Endodermal cell (in vitro differentiated cells): ENCODE measurements at places on chromosomes 3 and 15.

DNA sequence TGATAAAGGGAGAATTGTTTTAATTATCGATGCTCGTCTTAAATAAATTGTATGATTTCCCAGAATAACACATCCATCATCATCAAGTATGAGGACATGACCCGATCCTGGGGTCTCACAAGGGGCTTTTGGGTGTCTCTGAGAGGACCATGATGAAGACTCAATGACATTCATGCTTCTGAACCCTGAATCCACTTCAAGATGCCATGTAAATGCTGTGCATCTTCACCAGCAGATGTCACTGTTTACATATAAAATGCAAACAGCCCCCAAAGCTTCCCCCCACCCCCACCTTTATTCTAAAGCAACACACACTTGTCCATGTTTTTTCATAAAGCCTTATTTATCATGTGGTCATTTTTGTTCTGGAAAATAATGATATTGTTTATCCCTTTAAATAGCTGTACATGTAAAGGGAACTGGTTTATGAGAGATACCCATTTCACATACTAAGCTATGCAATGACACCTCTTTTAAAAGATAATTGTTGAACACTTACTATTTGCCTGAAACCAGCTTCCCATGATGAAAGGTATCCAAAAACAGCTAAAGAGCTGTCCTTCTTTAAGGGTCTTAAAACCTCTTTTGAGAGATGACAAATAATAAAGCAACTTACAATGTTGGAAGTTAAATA is 69.7 kb upstream of the UBE3A start:
- DNase-seq, result no peak

- no peak for DNase-seq
Measured at GRCh38 chr3:118504906-118505305, 529.7 kb downstream of the IGSF11 start.

DNA sequence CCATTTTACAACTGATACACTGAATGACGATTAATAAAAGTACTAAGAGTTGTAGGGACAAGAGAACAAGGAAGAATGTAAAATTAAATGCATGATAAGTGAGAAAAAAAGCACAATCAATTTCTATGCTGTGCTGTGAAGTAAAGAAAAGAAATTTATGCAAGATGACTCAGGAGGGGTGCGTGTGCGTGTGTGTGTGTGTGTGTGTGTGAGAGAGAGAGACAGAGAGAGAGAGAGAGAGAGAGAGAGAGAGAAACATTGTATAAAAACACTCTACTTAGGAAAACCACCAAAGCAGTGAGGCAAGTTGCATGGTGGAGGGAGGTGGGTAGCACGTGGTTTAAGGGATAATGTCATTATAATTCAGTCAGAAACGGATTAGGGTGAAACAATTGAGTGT is 580.8 kb upstream of the ALCAM start:
- no peak for DNase-seq

GRCh38 chr15:43517354-43518196 is at the start of gene MAP1A:
MAP1A (plus strand) TSS chr15:43517608; CDS start chr15:43521474, 3,866 bp downstream.
- peak; percentile 84 for DNase-seq

- DNase-seq, result no peak
Measured at GRCh38 chr3:123432832-123433523, 15.9 kb downstream of the ADCY5 start.

DNA sequence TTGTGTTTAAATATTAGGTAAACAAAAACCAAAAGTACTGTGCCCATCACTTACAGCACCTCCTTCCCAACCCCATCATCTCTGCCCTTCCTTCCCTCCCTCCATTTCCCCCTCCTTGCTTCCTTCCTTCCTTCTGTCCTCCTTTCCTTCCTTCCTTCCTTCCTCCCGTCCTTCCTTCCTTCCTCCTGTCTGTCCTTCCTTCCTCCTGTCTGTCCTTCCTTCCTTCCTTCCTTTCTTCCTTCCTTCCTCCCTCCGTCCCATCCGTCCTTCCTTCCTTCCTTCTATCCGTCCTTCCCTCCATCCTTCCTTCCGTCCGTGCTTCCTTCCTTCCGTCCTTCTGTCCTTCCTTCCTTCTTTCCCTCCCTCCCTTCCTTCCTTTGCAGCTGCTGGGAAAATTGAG is 67.8 kb upstream of the SIAH2 start:
- no peak for DNase-seq

DNA sequence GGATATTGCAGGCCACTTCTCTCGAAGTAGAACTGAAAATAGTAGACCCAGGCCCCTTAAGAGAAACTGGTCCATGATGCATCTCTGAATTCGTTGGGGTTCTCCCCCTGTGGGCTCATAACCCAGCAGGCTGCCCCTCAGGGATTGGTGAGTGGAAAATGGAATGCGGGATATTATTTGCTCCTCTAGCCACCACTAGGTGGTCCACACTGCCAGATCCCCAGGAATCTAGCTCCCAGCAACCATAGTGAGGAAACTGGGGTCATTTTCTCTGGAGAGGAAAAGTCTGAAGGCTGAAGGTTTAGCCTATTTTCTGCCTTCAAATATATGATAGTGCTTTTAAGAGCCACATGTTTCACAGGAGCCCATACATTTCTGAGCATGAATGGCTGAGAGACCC is 6.7 kb downstream of the CX3CR1 start:
- peak; percentile 49 for DNase-seq

DNA sequence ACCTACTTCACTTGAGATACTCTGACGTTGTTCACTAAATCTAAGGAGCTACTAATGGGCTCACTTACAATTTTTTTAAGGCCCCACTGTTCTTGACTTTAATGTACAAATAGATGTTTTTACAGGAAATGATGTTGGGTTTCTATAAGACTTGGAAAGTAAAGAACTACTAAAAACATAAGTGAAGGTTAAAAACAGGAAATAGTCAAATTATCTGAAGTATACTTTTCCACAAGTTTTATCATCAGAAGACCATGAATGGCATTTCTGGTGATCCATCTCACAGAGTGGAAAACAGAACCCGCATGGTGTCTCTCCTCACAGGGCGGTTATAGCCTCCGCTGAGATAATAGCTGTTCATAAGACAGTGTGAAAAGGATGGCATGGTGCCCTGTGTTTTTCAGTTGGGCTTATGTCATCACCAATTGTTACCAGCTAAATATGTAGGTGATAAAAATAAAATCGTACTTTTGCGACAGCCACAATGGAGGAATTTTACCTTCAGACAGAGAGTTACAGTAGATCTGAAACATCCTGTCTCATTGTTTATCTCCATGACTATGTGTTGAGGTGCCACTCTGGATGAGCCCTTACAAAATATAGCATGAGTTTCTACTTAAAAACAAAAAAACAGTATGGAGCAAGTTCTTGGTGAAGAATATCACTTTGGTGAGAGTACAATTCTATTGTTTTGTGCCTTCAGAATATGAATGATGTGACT is 462.4 kb downstream of the RAP2B start:
- DNase-seq, result no peak

DNA sequence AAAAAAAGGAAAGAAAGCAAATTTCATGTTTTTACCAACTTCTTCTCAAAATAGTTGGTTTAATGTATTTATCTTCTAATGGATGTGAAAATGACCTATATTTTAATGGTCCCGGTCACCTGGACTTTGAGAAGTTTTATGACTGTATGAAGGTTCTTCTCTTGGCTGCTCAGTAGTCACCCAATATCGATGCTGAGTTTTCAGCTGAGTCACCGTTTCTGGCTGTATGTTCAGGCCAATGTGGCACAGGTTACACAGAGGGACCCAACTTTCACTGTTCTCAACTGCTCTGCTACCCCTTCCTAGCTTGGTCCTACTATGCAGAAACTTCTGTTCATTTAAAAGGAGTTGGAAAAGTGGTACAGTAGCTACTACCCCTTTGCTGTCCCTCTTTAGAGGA is 25.8 kb downstream of the VGLL3 start:
- DNase-seq, result no peak

DNA sequence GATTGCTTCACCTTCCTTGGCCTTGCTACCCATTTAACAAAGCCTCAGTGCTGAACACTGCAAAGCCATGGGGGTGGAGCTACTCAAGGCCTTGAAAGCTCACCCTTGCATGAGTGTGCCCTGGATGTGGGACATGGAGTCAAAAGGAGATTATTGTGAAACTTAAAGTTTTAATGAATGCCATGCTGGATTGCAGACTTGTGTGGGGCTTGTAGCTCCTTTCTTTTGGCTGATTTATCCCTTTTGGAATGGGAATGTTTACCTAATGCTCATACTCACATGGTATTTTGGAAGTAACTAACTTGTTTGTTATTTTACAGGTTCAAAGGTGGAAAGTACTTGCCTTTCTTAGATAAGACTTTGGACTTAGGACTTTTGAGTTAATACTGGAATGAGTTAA is 538.5 kb upstream of the NECTIN3 start:
- no peak for DNase-seq

GRCh38 chr3:86887876-86888275 is 103.1 kb downstream of the VGLL3 start:
- DNase-seq, result no peak

DNA sequence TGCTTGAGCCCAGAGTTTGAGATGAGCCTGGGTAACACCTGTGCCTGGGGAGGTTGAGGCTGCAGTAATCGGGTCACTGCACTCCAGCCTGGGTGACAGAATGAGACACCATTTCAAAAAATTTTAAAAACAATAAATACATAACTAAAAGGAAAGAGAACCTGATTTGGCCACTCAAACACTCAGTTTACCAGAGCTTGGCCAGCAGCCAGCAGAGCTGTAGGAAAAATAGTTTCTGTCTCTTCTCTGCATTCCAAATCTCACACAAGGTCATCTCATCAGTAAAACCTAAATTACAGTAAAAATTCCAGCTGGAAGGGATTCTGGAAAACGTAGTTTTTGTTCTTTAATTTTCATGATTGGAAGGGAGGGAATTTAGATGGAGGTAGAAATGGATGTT is 7.8 kb upstream of the PPM1L start:
- no peak for DNase-seq

- DNase-seq, result no peak
Measured at GRCh38 chr3:171806200-171807128, 3.8 kb downstream of the PLD1 start.

- no peak for DNase-seq
Measured at GRCh38 chr3:127371846-127372245, 84.0 kb upstream of the PRR20G start.

- no peak for DNase-seq
Measured at GRCh38 chr3:12907729-12908128, 66.4 kb upstream of the RPL32 start.

DNA sequence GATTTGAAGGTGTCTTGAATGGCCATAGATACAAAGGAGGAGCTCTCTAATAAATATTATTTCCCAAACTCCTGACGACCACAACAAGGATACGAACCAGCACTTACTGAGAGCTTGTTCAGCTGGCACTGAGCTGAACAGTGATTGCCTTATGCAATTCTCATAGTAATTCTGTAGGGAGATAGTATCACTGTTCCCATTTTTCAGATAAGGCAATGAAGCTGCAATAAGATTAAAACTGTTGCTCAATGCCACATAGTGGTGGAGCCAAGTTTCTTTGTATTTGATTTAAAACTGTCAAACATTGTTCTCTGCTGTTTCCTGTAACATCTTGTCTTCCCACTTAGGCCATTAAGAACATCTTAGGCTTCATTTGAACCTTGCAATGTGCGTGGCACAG is 163.9 kb downstream of the RPLP1 start:
- DNase-seq, result peak; percentile 5

DNA sequence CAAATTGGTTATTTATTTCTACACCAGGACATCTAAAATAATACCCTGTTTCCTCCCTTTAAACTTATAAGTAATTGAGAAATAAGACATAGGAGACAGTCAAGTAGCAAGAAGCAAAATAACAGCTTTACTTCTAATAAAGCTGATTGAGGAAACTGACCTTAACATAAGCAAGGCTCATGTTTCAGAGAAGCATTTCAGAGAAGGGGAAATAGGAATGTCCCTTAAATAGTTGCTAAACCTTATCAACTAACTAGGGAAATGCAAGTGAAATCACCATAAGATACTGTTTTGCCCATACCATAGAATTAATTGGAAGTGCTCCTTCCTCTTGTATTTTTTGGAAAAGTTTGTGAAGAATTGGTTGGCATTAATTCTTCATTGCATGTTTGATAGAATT is 84.9 kb downstream of the B3GALNT1 start:
- no peak for DNase-seq

DNA sequence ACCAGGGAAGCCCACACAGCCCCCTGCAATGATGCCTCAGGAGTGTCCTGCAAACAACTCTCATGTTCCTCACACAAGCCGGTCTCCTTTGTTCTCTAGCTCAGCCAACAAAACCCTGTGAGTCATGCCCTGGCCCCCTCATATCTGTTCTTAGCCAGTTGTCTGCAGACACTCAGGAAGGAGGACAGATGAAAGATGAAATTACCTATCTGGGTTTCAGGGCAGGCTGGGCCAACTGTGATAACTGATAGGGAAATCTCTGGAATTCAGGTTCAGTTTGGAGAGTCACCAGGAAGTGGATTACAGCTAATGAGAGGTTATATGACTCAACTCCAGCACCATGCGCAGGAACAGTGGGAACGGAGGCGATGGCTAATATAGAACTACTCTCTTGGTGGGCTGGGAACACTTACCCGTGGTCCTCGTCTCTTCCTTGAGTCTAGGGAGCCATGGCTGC is 352.0 kb upstream of the ADAMTS9 start:
- DNase-seq, result peak; percentile 59

DNA sequence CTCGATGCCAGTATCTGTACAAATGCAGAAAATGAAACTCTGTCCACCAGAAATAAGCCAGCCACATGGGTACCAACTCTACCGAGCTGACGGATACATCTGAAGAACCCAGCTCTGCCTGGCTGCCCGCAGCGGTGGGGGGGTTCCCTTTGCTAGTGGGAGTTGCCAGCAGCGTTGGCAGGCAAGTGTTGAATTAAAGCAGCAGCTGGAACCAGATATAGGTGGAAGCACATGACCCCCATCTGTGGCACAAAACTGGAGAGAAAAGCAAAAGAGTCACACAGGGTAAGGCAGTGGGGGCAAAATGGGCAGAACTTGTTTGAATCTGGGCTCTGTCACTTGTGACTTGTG is 17.9 kb downstream of the CRYGS start:
- no peak for DNase-seq

GRCh38 chr3:134642445-134643149 is 8.2 kb downstream of the KY start:
- peak; percentile 60 for DNase-seq

DNA sequence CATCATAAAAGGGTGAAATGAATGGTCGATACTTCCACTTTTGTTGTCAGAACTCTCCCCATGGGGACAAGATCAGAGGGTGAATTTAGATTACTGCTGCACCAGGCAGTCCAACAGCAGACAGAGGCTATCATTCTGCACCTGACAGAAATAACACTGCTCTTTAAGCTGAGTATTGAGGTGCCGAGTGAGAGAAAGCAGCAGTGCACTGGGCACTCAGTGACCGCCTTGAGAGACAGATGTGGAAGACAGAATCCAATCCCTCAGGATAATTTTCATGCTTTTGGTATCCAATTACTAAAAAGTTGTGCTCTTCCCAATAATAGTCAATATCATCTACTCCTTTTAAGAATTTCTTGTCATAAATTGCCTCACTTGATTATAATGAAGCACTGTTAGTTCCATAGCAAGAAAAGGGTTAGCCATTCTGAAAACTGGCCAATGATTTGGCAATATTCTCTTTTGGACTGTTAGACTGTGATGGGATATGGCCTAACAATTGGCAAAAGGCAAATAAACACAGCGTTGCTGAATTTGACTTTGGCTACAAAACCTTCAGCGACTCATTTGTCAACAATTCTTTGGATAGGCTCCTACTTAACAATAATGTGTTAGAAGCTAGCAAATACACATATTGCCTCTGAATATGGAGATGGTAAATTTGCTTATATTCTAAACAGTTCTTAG is 5.5 kb downstream of the FGF7 start:
- DNase-seq, result no peak
